ENCODE measurements at places on chromosomes 1 and 21.

- no peak for DNase-seq
Measured at GRCh38 chr1:231964961-231965360, 338.4 kb downstream of the DISC1 start.

DNA sequence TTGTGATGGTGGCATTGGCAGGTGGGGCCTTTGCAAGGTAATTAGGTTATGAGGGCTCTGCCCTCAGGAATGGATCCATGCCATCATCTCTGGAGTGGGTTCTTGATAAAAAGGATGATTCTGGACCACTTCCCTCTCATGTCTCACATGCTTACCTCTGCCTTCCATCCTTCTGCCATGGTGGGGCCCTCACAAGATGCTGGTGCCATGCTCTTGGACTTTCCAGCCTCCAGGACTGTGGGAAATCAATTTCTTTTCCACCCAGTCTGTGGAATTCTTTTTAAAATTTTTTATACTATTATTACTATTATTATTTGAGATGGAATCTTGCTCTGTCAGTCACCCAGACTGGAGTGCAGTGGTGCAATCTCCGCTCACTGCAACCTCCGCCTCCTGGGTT is 57.3 kb downstream of the ACBD3 start:
- DNase-seq: no peak

GRCh38 chr1:103333141-103333540 is 192.4 kb upstream of the RNPC3 start:
- no peak for DNase-seq

GRCh38 chr21:41605178-41605933 is 97.4 kb upstream of the TMPRSS2 start:
- DNase-seq: no peak

- no peak for DNase-seq
Measured at GRCh38 chr21:36479415-36480402, at the start of gene CLDN14. Gene CLDN14, minus strand, starts transcription at chr21:36480122. Its CDS starts 18,427 bp downstream, at chr21:36461695.

GRCh38 chr1:164604541-164604940 is 45.6 kb downstream of the PBX1 start:
- DNase-seq: no peak

Measured in pulmonary artery endothelial cell (primary cell).